ENCODE measurements at places on chromosomes 5 and 9.

DNA sequence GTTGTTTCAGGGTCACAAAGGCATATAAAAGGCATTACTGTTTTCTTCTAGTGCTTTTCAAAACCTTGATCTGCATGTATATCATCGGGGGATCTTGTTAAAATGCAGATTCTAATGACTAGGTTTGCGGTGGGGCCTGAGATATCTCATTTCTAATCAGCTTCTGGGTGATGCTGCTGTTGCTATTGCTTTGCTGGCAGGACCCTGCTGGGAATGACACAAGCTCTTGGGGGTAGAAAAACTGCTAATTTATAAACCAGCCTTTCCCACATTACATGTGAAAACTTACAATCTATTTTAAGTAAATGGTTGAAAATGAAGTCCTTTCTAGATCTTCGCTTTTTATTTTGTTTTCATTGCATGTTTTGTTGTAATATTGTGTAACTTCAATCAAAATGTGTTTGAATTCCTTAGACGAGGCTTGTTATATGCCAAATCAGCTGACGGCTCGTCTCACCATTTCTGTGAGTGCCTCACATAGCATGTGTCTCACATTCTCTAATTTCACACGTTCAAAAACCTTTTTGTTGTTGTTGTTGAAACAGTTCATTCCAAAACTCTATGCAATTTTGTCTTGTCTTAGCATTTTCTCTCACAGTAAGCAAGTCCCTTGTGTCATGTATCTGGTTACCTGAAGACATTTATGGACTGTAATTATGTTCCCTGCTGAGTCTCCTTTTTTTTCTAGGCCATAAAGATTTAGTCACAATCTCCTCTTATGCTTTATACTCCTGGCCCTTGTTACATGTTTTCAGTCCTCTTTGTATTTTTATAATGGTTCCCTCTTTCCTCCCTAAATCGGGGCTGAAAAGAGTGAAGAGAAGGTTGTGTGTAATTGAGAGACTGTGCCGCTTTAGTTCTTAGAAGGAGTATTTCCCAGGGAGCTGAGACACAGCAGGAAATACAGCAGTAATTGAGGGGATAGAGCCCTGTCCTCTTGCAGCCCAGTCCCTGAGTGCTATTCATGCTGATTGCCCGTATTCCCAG is 521.0 kb upstream of the SEMA6A start:
- DNase-seq = no peak

GRCh38 chr5:178770621-178771020 is 40.2 kb upstream of the ZNF354A start:
- DNase-seq = no peak

- DNase-seq = no peak
Observed at GRCh38 chr5:8057769-8058168, 188.8 kb downstream of the MTRR start.

GRCh38 chr9:120440791-120441190 is 139.2 kb downstream of the CDK5RAP2 start:
- DNase-seq = no peak

- peak; percentile 54 for DNase-seq
Observed at GRCh38 chr5:118611332-118611945, 376.9 kb downstream of the DTWD2 start.

DNA sequence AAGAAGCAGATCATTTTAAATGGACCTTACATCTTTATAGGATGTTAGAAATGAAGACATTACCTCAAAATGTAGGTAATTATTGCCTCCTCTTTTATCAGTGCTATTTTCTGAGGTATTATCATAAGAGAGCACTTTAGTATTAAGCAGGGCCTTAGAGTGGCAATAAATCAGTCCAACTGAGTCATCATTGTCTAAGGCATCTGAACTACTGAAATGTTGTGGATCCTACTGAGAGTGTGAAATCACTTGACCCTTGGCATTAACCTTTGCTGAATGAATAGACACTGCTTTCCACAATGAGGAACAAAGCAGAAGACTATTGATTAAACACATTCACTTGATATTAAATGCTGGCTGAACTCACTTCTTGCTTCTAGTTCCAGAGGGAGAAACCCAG is 224.6 kb upstream of the ARRDC3 start:
- DNase-seq = no peak

- no peak for DNase-seq
Observed at GRCh38 chr5:59800347-59800893, 93.1 kb downstream of the PDE4D start.

DNA sequence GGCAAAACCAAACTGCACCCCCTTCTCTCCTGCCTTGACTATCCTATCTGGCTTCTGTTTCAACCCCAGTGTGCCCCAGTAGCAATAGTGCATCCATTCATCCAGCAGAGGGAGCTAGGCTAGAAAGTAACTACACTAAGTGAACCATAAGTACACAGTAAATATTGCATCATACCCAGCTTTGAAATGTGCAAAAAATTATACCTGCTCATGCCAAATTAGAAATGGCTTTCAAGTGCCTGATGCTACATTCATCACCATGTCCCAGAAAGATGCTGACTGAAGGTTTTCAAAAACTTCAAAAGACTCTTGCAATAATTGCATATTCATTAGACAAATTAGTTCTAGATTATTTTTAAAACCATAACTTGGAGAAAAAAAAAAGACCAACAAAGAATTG is 153.5 kb downstream of the PRELID2 start:
- DNase-seq = peak; percentile 91

GRCh38 chr9:36398745-36399144 is 1.3 kb downstream of the RNF38 start:
- DNase-seq = no peak

DNA sequence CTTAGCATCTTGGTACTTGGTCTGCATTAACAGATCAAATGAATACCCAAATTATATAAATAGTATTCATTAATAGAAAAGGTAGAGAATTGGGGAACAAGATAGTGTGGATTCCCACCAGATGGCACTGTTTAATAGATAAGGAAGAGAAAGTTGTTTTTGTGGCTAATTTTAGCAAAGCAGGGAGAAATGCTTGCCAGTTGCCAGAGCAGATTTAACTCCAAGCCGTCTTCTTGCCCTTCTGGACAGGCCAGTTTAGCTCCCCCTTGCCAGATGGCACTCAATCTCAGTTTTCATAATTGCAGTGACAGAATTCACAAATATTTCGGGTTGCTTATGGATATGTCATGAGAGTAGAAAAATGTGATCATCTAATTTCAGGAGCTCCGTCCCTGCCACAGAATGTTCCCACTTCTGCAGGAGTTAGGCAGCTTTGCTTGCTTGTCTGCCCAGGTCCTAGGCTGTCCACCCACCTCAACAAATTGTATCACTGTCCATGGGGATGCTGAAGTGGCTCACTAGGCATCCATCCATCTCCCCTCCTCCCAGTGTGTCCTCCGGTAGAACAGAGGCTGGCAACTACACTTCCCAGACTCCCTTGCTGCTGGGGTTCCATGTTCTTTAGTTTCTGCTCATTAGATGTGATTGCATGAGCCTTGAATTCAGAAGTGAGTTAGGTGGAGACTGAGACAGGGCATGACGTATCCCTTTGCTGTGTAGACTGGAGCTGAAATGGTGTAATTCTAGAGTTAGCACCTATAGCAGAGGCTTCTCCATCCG is 11.8 kb upstream of the HEXB start:
- peak; percentile 50 for DNase-seq

- no peak for DNase-seq
Observed at GRCh38 chr5:168055961-168056360, 235.5 kb upstream of the WWC1 start.

GRCh38 chr5:56003679-56004078 is 8.9 kb upstream of the IL6ST start:
- no peak for DNase-seq

GRCh38 chr5:157294407-157295091 is 28.6 kb downstream of the CYFIP2 start:
- DNase-seq = peak; percentile 14

DNA sequence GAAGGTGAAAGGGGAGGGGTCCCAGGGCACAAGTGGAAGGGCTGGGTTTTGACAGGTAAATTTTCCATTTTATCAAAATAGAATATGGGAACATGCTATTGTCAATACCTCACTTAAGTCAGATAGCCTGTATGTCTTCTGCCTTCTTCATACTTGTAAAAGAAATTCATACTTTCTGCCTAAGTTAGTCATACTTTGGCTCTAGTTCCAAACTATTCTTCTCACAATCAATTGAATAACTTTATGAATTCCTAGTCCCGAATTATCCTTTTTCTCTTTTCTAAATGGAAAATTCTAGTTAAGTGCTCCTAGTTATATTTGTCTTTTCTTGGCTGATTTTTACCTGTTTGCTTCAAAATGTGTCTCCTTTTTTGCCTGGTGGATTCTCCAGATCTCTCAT is 271.4 kb downstream of the CSNK1G3 start:
- DNase-seq = no peak

GRCh38 chr5:175700991-175701390 is 43.1 kb downstream of the HRH2 start:
- DNase-seq = peak; percentile 11

- DNase-seq = peak; percentile 67
Observed at GRCh38 chr9:98117984-98118639, 910 bp downstream of the TRIM14 start.

- no peak for DNase-seq
Observed at GRCh38 chr5:139881143-139881733, 85.6 kb downstream of the PSD2 start.

GRCh38 chr5:157370967-157371366 is 89.0 kb upstream of the NIPAL4 start:
- no peak for DNase-seq

GRCh38 chr5:96565582-96566265 is 96.5 kb upstream of the CAST start:
- DNase-seq = peak; percentile 18

- DNase-seq = no peak
Observed at GRCh38 chr5:15489571-15490235, 10.3 kb upstream of the FBXL7 start.

DNA sequence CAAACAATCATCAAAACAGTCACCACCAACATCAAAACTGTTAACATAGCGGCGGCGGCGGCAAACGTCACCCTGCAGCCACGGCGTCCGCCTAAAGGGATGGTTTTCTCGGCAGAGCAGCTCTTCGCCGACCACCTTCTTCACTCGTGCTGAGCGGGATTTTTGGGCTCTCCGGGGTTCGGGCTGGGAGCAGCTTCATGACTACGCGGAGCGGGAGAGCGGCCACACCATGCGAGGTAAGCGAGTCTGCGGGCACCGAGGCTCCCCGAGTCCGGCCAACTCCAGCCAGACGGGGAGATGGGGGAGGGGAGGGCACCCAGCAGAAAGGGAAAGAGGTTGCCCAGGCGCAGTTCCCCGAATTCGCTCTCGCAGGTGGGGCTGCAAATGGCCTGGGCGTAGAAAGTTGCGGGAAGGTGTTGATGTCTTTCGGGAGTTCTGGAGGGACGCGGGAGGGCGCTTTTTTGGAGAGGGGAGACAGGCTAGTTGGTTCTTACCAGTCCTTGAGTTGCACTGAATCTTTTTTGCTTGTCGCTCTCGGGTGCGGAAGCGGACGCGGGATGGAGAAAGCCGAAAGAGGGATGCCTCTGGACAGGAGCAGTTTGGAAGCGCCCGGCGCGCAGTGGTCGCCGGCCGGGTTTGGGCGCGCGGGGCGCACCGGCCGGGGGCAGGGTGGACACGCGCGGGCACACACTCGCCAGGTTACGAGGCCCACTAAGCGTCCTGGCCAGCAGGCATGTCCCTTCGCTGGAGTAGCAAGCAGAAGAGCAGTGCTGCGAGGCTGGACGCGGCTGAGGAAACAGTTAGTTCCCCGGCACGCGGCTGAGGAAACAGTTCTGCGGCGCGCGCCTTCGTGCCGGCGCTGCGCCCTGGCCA is 849 bp downstream of the RORB start:
- DNase-seq = no peak

- peak; percentile 90 for DNase-seq
Observed at GRCh38 chr9:133135146-133135745, 14.2 kb upstream of the RALGDS start.

DNA sequence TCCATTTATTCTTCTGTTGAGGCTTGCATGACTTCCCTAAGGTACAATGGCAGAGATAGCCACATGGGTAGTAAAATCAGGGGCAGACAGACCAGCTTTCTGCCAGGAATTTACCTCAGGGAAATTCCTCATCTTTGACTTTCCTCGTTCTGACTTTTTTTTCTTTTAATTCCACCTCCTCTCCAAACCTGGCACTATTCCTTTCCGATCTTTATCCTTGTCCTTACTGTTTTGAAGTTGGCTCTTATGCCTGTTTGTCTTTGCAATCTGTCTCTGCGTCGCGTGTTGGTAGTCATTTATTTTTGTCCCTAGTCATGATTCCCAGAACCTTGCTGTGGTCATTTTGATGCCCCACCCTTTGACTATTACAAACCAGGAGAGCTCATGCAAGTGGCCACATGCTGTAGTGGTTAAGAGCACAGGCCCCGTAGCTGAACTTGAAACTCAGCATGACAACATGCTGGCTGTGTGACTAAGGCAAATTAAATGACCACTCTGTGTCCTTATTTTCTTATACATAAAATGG is 19.0 kb downstream of the TMC1 start:
- DNase-seq = peak; percentile 93

GRCh38 chr5:569868-570361 is 42.2 kb upstream of the CEP72 start:
- no peak for DNase-seq

GRCh38 chr5:169527863-169528262 is 55.7 kb upstream of the SPDL1 start:
- DNase-seq = no peak

DNA sequence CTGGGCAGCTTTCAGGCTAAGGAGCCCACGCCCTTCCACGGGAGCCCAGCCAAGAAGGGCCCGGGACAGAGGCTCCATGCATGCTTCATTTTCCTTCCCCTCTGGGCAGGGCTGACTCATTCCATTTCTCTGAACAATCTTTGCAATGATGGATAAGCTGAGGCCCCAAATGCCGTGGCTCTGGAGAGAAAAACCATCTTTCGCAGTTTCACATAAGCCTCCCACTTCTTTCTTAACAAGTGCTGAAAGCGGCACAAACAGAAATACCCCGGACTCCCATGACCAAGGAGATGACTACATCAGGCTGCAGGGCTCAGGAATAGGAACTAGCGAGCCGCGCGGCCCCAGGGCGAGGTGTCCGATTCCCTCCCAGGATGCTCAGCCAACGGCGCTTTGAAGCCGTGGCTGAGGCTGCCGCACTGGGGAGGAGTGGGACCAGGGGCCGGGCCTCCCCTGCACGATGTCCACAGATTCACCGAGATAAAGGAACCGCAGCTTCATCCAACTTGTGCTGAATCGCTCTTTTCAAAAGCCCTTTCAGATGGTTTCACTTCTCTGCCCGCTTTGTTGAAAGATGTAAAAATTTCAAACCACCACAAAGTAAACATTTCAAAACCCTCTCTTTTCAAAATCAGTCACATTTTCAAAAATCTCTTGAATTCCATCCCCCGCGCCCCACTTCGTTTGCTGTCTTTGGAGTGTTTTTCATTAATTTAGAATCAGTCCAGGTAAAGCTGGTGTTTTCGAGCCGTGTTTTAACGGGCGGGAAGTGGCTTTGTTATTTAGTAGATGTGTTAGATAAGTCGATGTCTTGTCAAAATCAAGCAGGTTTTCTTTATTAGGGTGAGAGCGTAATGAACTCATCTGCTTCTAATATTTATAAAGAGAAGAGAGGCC is 96.5 kb upstream of the LMX1B start:
- peak; percentile 82 for DNase-seq

GRCh38 chr5:2357309-2357708 is 394.2 kb downstream of the IRX2 start:
- no peak for DNase-seq

Data from SW480 (cell line).